ENCODE measurements at places on chromosomes 12 and 14.

GRCh38 chr12:80858356-80858755 is 79.4 kb downstream of the LIN7A start:
- no peak for DNase-seq

DNA sequence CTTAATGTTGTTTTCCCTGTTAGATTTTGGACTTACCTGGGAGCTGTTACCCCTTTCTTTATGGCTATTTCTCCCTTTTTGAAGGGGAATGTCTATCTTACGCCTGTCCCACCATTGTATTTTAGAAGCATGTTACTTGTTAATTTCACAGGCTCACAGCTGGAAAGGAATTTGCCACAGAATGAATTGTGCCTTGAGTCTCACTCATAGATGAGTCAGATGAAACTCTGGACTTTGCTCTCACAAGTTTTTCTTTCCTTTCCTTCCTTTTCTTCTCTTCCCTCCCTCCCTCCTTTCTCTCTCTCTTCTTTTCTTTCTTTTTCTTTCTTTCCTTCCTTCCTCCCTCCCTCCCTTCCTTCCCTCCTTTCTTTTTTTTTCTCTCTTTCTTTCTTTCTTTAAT is 9.3 kb upstream of the ATF7IP start:
- DNase-seq: no peak

DNA sequence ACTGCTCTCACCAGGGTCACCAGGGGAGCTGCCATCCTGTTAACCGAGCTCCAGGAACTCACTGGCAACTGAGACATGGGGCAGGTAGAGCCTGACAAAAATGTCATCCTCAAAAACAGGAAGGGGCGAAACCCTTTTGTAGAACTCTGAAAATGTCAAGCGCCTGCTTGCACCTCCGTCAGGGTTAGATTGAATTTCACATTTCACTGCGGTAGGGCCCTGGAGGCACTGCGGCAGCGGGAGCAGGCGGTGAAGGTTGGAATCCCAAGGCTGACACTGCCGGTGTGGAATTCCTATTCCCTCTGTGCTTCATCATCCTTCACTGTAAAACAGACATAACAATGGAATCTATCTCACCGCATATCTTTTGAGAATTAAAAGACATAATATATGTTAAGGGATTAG is 142.8 kb upstream of the TMCC3 start:
- DNase-seq: no peak

- no peak for DNase-seq
These were observed 88.1 kb downstream of the NINJ2 start for GRCh38 chr12:575129-575502.

GRCh38 chr12:132143336-132144071 is 615 bp downstream of the DDX51 start:
- DNase-seq: no peak

- no peak for DNase-seq
These were observed 59.1 kb upstream of the GALNT9 start for GRCh38 chr12:132388379-132389015.

DNA sequence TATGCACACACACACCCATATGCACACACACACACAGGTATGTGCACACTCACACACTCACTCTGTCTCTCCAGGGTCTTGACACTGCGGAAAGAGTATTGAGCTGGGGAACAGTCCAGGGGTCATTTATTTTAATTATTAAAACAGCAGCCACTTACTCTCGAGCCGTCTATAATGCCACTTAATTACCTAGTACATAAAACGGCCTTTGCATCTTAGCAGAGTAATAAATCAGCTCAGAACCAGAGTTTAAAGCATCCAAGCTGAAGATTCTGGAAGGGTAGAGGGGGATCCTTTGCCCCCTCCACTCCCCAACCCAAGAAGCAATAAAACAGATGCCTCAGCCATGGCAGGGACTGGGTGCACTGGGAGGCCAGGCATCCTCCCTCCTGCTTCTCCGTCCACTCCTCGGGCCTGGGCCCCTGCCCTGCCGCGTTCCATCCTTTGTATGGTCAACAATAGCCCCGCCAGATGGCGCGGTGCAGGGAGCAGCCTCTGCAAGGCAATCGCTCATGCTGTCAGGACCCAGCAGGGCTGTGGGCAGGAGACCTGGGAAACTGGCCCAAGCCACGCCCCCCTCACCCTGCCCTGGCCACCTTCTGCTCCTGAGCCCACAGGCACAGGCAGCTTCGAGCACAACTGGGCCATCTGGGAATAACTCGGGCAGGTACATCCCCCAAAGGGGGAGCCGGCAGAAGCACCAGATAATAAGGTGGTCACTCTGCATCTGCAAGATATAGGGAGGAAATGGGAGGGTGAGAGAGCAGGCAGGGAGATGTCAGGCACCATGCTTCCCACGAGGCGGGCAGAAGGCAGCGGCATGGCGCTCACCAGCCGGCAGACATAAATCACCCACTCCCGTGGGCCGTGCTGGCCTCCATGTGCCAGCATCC is 40.9 kb downstream of the CCDC85C start:
- peak; percentile 37 for DNase-seq

GRCh38 chr14:31945701-31946100 is 131.4 kb upstream of the ARHGAP5 start:
- DNase-seq: no peak

GRCh38 chr14:101470266-101470665 is 91.0 kb upstream of the DIO3 start:
- no peak for DNase-seq

- DNase-seq: no peak
These were observed 589.0 kb upstream of the SEL1L start for GRCh38 chr14:82122655-82123054.

- peak; percentile 13 for DNase-seq
These were observed 24.5 kb downstream of the GPRC5D start for GRCh38 chr12:12927211-12928079.

GRCh38 chr14:100268591-100269207 is 29.8 kb downstream of the YY1 start:
- DNase-seq: no peak

- peak; percentile 72 for DNase-seq
These were observed at the start of gene C1RL for GRCh38 chr12:7108796-7109571. C1RL (minus strand) TSS chr12:7109214; CDS start chr12:7109180, 34 bp downstream.

DNA sequence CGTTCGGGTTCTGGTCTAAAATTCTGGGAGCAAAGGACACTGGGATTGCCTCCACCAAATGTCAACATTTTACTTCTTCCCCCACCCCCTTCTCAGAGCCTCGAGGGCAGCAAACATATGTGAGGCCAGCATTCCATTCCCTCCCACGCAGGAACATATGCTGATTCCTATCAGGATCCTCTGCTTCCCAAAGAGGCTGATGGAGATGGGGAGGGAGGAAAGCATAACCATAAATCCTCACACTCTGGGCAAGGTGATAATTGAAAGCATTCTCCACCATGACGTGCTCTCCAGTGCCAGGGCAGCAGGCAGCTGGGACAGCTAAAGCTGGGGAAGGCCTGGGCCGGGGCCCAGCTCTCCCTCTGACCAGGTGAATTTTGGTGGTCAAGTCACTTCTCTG is 395.0 kb downstream of the ZFP36L1 start:
- DNase-seq: no peak

DNA sequence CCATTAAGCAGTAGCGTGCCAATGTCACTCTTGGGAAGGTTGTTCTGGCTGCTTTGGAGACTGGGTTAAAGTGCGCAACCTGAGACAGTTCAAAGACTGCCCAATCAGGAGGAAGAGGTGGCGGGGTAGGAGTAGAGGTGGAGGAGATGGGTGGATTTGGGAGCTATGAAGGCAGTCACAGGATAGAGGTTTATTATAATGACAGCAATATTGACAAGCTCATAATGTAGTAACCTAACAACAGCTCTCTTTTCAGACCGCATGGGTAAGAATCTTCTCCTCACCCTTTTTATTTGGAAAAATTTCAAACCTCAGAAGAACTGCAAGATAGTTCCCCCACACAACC is 5.3 kb upstream of the PSMD9 start:
- DNase-seq: no peak

DNA sequence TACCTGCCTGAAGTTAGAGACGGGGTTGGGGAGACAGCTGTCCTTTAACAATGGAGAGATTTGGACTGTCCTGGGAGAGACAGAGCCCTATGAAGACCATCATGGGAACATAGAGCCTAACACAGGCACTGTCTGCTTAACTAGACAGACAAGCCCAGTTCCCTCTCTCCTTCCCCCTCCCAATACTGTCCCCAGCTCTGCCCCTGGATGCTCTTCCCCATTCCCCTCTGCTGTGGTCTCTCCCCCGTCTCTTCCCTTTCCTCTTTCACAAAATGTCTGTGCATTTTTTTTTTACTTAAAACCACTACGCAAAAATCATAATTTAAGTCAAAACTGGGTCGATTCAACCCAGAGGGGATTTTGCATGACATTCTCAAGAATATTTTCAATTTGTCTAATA is 232.9 kb downstream of the CHST11 start:
- DNase-seq: no peak

GRCh38 chr14:86115972-86116371 is 586.0 kb downstream of the FLRT2 start:
- DNase-seq: no peak

DNA sequence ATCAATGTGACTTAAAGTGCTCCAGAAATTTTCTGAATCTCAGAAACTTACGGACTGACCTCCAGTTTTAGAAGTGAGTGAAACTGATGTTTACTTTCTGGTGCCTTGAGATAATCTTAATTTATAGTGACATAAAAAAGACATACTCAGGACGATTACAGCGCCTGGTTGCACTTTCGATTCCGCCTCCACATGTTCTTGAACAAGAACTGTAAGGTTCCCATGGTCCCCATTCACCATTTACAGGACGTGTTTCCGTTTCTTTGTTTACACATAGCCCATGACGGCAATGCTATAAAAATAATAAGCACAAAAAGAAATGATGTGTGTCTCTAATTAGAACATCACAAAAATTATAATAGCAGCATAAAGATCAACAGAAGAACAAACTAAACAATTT is 98.2 kb downstream of the ADAMTS20 start:
- no peak for DNase-seq

- no peak for DNase-seq
These were observed 296.4 kb downstream of the DPF3 start for GRCh38 chr14:72597252-72598233.

- DNase-seq: no peak
These were observed 58.9 kb downstream of the ARF6 start for GRCh38 chr14:49951691-49952345.

DNA sequence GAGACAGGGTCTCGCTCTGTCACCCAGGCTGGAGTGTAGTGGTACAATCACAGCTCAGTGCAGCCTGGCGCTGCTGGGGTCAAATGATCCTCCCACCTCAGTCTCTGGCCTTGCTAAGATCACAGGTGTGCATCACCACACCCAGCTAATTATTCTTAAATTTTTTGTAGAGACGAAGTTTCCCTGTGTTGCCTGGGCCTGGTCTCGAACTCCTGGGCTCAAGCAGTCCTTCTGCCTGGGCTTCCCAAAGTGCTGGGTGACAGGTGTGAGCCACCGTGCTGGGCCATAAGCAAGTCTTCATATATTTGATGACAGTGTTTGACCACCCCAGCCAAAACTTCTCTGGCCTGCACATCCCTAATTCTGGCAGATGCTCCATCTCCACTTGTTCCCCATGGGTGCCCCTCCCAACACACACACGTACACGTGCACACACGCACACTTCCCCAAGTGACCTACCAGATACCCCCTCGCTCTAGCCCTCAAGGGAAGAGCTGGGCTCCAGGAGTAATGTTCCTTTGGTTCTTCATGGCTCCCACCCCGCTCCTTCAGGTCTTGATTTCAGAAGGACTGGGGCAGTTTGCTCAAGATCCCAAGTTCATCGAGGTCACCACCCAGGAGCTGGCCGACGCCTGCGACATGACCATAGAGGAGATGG is 104.3 kb upstream of the FKBP4 start:
- no peak for DNase-seq

GRCh38 chr12:33770652-33771051 is 251.6 kb upstream of the ALG10 start:
- DNase-seq: no peak

DNA sequence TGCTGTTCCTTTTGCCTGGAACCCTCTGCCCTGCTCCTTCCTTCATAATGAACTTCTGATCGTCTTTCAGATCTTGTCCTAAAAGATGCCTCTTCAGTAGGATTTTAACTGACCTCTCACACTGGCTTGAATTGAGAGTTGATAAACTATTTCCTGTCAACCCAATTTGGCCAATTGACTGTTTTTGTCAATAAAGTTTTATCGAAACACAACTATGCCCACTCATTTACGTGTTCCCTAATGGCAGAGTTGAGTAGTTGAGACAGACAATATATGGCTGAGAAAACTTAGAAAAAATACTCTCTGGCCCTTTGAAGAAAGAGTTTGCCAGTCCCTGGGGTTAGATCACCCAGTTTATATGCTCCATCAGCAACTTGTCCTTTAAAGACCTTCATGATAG is 171.7 kb upstream of the TBX3 start:
- no peak for DNase-seq

- DNase-seq: no peak
These were observed 283.7 kb upstream of the PRKD1 start for GRCh38 chr14:30211326-30211725.

DNA sequence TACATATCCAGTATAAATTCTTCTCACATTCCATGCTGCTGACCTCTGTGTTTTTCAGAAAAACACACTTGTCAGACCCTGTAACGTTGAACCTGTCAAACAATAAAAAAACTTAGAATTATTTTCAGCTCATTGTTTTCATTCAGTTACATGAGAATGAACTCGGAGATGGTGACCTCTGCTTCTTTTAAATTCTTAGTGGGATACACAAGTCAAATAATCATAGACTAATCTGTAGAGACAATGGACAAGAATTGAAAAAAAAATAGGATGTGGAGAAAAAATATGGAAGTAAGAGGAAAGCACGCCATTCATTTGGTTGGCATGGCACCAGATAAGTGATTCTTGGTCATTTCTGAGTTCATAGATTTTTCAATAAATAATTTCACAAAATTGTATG is 7.2 kb downstream of the CD69 start:
- DNase-seq: no peak

- DNase-seq: no peak
These were observed 196.3 kb downstream of the PPM1H start for GRCh38 chr12:62738616-62739015.

DNA sequence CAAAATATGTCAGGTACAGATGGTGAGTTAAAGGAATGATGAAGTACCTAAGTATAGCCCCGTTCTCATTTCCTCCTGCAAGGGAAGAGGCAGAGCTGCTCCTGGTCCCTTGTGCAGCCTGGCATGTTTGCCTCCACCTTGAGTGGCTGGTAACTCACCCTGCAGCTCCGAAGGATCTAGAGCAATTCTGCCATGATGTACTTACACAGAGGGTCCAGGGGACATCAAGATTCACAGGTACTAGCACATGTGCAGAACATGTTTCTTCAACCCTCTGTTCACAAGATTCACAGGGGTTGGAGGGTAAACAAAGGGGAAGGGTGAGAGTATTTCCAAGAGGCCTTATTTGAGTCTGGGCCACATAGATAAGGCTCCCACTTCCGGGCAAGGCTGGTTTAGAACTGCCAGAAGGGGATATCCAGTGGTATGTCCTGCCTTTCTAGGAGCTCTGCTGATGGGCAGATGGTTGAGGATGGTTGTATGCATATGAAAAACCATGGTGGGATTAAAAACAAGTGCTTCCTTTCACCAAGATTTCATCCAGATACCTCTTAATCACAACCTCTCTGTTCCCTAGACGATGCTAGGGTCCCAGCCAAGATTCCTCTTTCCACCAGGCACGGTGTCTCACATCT is 7.7 kb downstream of the DCTN2 start:
- no peak for DNase-seq

GRCh38 chr12:41479426-41479825 is 291.3 kb downstream of the PDZRN4 start:
- DNase-seq: no peak

GRCh38 chr12:116136340-116136739 is 141.2 kb downstream of the MED13L start:
- DNase-seq: no peak

- peak; percentile 79 for DNase-seq
These were observed 40.7 kb upstream of the MTERF2 start for GRCh38 chr12:107027636-107028053.

GRCh38 chr12:42534184-42534838 is 55.2 kb downstream of the PRICKLE1 start:
- no peak for DNase-seq

All from smooth muscle cell of the brain vasculature (primary cell).